ENCODE measurements at places on chromosomes 2 and 18.
A peak's percentile ranks its signal among the peaks of the same experiment; 100 is the strongest.

- no peak for DNase-seq
Observed at GRCh38 chr2:86617153-86617552, 6.5 kb downstream of the RNF103 start.

DNA sequence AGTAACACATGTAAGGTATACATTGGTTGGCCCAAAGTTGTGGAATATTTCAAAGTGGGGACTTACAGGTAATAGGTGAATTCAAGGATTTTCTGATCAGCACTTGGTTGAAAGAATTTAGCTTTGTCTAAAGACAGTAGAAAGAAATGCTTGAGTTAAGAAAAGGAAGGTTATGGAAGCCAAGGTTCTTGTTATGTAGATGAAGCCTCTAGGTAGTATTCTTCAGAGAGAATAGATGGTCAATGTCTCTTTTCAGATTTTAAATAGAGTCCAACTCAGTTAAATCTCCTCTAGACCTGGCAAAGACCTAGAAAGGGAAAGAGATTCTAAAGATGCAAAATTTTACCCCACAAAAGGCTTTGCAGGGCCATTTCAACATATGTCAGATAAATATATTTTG lies 157.4 kb downstream of the ANKRD30B start:
- DNase-seq = no peak

DNA sequence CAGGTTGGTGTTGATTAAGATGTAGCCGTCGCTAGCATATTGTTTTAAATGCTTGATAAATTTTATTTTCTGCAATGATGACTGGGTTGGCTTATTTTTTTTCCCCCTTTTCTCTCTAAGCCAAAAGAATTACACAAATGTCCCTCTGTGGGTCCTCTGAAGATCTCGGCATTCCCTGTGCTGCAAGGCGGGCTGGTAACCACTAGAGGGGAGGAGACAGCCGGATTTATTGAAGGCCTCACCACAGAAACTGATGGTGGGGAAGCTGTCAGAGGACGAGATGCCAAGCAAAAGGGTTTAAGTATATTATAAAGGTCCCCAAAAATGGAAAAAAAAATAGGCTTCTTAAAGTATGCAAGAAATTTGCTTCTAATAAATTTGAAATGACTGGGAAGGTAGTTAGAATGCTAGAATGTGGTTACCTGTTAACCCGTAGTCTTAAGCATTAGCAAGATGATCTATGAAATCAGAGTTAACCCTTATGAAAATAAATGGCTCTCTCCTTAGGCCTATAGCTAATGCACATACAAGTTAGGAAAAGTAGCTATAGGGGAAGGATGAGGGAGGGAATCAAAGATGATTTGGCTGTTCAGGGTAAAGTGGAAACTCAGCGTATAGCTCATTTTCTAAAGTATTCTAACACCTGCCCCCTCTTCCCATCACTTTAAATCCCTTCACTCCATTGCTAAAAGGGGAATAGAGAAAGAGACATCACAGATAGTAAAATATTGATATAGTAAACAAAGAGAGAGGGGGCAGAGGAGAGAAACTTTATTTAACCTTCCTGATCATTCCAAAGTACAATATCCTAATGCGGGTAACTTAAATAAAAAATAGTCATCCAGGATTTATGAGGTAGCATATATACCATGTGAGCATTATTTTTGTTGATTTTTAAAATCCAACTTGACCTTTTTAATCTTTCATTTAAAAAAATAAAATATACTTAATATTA lies 894.5 kb upstream of the POU3F3 start:
- no peak for DNase-seq

DNA sequence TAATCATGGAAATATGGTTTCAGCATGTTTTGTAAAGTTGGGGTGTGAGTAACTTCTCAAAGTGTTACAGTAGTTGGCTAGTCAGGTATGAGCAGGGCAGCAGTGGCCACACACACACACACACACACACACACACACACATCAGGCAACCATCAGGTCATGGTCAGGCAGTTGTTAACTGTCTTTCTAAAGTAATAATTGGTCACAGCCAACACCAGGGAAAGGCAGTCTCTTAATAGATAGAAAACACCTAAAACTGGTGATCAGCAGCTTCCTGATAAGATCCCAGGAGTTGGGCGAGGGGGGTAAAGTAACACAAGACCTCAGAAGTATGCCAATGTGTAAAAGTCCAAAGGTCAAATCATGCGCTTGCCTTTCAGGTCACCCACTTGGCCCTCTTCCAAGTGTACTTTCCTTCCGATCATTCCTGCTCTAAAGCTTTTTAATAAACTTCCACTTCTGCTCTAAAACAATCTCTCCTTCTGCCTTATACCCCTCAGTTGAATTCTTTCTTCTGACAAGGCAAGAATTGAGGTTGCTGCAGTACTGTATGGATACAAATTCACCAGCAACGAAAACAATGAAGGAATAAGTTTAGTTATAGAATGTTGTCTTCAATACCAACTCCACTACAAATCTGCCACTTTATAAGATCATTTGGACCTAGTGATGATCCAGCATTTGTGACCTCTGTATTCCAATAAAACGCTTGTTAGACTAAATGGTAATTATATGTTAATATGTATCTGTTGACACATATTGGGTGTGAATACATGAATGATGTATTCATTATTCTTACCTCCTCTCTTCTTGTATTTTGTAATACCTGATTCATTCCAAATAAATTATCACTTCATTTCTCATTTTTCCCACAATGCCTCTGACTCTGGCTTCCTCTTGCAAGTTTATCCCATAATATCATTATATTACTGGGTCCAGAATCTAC lies 254.3 kb downstream of the METTL4 start:
- DNase-seq = no peak

DNA sequence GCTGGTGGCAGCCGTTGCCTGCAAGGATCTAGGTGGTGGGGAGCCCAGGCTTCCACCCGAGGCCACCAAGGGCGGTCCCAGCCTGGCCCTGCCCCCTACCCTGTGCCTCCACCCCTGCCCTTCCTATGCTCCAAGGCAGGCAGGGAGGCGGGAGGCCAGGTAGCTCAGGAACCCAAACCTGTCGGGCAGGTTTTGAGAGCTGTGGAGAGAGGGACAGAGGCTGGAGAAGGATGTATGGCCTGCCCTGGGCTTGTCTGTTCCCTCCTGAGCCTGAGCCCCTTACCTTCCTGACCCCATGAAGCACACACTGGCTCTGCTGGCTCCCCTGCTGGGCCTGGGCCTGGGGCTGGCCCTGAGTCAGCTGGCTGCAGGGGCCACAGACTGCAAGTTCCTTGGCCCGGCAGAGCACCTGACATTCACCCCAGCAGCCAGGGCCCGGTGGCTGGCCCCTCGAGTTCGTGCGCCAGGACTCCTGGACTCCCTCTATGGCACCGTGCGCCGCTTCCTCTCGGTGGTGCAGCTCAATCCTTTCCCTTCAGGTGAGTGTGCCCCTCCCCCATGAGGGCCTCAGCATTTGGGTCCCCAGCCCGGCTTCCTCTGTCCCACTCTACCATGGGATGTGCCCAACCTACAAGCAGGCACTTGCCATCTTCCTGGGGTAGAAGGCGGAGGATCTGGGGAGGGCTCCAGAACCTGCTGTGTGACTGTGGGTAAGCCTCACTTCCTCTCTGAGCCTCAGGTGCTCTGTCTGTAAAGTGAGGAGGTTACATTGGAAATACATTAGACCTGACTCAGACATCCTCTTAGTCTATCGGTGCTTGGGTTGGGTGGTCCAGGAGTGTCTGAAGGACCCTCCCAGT lies at the start of gene PROM2:
PROM2 (plus strand) TSS at position 159 of the 860 bp plus-strand sequence; CDS start at position 296, 137 bp downstream.
- peak; percentile 86 for DNase-seq

- no peak for DNase-seq
Observed at GRCh38 chr18:23981369-23981980, 33.1 kb upstream of the TTC39C start.

DNA sequence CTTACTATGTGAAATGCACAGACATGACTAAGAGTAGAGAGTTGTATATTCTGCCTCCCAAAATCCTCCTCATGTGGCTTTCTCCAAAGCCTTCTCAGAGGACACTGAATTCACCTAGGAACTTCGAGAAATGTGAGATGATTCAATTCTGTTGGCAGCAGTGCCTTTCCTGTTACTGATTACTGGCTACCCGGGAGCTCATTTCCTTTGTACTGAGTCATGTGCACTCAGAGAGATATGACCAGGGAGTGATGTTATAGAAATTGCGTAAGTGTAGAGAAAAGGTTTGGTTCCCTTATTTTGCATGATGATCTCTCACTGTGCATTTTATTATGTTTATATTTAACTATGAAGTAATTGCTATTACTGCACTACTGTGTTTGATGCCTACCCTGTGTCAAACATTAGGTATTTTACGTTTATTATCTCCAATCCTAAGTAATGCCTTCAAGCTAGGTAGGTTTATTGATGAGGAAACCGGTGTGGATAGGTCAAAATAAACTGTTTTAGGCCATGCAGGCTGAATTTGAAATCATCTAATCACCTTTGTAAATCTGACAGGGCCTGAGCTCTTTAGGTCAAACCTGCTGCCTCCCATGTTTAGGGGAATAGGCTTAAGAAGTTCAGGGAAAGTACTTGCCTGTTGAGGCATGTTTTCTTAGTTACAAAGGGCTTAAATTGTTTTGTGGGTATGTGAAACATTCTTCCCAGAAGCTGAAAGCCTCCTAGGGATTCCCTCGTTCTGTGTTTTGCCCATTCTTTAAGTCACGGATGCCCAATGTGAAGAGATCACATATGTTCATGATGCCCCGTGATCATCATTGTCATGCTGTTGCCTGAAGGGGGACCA lies 86.8 kb downstream of the FMNL2 start:
- DNase-seq = no peak

DNA sequence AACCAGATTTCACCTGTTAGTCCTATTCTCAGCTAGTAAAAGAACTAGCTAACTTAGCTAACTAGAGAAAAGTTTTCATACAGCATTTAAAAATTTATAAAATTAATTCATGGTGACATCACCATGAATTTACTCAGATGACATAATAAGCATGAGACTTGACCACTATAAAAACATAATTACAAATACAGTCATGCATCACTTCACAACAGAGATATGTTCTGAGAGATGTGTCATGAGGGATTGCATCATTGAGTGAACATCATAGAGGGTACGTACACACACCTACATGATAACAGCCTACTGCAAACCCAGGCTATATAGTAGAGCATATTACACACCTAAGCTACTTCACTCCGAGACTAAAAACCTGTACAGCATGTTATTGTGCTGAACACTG lies 481.3 kb upstream of the CHAC2 start:
- DNase-seq = no peak
